ENCODE measurements at places on chromosomes 3 and 15.

DNA sequence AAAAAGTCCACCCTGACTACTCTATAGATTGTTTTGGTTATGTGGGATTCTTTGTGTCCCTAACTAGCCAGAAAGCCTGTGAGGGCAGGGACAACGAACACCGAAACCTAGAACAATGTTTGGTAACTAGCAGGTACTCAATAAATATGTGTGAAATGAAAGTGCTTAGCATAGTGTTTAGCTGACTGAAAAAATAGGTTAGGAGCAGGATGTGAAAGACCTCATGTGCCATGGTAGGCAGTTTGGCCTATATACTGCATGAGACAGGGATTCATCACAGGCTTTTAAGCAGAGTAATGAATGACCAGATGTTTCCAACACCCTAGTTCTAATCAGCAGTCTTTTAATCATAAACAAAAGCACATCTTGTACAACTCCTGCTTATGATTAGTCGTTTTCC lies 64.2 kb downstream of the MYO5A start:
- DNase-seq = no peak

DNA sequence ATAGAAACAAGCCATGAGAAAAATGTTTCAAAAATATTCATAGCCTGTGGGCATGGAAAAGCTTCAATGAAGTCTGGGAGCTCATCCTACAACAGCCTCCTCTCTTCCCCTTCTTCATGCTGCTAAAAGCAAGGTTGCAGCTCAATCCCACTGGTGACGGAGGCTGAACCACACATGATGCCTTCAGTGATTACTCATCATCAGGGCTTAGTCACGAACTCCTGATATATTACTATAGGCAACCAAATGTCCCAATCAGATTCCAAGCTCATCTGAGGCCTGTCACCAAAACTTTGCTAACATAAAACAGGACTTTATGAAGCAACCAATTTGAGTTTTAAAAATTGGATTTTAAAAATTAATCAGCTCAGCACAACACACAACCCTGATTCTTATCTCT lies 24.0 kb upstream of the SLC24A5 start:
- peak; percentile 63 for DNase-seq

GRCh38 chr3:156790156-156790555 lies 36.0 kb upstream of the LEKR1 start:
- no peak for DNase-seq

- DNase-seq = no peak
Measured at GRCh38 chr15:98412852-98413251, 235.5 kb upstream of the IGF1R start.

- no peak for DNase-seq
Measured at GRCh38 chr3:58375254-58375653, 42.6 kb downstream of the PXK start.

DNA sequence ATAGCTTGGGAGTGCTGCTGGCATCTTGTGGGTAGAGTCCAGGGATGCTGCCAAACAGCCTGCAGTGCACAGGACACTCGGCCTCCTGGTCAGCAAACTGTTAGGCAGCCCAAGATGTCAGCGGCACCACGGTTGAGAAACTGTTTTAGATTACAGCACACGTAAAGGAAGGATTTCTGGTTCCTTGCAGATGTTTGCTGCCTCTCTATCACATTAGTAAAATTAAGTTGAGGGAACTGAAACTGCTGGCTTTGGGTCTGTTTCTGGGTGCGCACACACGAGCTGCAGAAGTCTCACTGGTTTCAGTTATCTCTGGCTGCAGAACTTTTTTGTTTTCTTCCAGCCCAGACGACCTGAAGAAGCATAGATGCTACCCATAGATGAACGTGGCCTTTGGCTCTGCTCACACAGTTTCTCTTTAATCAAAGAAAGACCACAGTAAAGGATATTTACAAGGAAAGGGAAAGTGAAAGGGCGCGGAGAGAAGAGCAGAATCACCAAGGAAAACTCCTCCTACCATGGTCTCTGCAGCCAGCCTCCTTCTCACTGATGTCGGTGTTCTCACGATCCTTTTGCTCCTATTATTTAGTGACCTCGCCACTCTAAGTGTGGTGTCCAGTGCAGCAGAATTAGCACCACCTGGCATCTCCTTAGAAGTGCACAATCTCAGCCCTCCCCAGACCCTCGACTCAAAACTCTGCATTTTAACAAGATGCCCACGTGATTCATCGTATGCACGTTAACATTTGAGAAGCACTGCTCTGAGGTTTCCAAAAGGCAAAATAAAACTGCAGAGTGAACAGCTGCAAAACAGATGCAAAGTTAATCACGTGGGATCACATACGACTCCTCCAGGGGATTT lies 50.6 kb upstream of the AKAP13 start:
- DNase-seq = peak; percentile 57

- DNase-seq = no peak
Measured at GRCh38 chr3:160801386-160802118, 45.5 kb downstream of the PPM1L start.

DNA sequence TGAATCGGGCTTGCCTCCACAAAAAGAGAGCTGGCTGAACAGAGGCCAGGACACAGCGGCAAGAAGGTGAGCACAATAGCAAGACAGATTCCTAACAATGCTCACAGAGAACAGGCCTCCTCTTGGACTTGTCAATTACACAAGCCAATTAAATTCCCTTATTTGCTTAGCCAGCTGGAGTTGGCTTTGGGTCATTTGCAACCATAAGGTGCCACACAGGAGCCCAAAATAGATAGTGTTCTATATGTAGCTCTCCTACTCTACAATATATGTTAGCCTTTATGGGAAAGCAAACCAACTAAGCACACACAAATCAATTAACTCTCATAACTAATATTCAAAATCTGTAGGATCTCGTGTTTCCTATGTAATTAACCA lies 335.6 kb downstream of the FOXP1 start:
- DNase-seq = no peak

- no peak for DNase-seq
Measured at GRCh38 chr3:58274027-58274614, 31.9 kb upstream of the RPP14 start.

DNA sequence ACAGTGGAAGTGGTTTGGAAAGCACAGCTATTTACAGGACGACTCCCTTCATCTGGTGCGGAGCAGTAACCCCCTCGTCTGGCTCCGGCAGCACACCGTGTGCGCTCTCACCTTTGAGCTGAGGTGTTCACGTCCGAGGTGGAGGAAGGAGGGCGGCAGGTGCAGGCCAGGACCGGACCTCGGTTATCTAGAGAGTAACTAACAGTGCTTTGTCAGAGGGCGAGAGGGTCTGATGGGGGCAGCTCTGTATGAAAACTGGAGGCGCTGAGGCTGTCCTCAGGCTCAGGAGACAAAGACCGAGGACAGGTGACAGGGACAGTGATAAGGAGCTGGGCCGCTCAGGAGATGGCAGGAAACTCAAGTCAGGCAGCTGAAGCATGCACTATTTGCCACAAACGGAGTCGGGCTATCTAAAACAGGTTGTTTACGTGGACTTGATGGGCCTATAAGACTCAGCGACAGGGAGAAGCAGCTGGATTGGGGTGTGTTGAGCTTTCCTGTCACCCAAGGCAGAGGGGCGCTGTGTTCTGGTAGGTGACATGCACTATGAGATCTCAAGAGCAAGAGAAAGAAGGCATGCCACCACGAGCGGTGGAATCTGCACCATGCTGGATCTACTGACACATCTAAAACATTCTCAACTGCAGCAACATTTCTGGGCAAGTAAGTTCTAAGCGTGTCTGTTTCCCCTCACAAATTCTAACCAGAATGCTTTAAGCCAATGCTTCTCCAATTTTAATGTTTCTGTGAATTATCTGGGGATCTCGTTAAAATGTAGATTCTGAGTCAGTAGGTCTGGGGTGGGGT lies 155.2 kb downstream of the XXYLT1 start:
- DNase-seq = no peak

DNA sequence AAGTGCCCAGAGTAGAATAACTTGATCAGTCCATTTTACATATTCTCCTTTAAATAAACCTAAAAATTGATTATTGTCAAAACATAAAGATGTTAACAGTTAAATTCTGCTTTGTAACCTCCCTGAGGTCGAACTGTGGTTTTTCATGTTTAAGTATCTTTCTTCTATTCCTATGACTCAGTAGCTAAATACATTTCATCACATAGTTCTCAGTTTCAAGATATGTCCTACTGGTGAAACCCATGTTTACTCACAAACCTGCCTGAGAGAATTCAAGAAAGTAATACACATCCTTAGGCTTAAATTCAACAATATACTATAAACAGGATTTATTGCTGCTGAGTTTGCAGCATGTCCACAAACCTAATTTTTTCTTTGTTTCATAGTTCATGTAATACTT lies 692.9 kb downstream of the ZPLD1 start:
- DNase-seq = no peak

DNA sequence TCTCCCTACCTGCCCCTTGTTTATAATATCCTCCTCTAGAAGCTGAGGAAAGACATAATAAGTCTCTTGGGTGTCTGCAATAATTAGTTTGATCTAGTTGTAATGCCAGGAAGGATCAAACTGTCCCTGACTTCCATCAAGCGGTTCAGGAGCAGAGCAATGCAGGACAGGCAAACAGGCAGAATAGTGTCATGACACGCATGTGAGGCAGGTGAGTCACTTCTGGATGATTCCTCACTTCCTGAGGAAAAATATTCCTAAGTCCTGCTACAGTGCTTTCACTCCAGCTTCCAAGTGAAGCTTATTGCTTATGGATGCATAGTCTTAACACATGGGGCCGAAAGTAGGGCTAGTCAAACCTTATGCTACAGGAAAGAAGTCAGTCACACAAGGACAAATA lies 85.8 kb downstream of the GREM1 start:
- DNase-seq = no peak

DNA sequence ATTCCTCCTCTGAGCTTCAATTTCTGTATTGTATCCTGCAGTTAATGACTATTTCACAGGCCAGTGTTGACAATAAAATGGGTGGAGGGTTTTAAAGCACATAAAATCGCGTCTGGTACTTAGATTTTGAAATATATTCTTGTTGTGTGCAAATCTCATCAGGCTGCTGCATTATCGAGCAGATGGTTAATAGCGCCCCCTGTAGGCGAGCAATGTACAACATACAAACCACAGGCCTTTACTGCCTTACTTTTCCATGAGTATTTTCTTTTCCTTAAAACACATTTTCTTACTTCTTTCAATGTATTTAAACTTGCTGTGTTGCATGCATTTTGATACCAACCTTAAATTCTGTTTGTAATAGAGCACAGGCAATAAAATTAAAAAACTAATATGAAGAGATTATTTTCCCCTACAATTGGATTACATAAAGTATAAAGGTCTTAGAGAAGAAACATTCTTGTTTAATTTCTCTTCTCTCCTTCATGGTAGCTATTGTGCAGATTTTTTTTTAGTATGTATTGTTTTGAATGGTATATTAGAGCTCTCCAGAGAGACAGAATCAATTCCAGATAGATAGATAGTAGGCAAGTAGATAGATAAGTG lies 608.4 kb downstream of the CADM2 start:
- DNase-seq = peak; percentile 12

DNA sequence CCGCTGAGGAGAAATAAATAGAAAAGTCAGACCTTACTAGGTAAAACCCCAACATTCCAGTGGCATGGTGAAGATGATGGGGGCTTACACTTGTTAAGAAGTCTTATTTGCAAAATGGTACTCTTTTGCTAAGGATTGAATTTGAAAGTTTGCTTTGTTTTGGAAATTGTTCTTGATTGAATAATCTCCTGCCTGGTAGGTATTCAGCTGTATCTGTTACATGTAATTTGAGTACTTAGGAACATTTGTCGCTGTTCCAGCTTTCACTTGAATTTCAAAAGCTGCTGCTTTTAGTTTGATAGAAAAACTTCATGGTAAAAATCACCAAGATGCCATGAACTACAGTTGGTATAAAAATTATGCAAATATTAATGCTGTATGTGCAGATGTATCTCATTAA lies 44.6 kb downstream of the TFG start:
- DNase-seq = no peak

GRCh38 chr3:111284503-111285183 lies 213.0 kb downstream of the NECTIN3 start:
- DNase-seq = no peak

GRCh38 chr15:100230784-100231183 lies 111.0 kb downstream of the ADAMTS17 start:
- no peak for DNase-seq

GRCh38 chr3:150114273-150114672 lies 143.6 kb upstream of the PFN2 start:
- DNase-seq = no peak

GRCh38 chr15:76337059-76337695 lies 604 bp downstream of the ISL2 start:
- DNase-seq = peak; percentile 66

- DNase-seq = no peak
Measured at GRCh38 chr15:84953726-84954125, 27.9 kb upstream of the PDE8A start.

- no peak for DNase-seq
Measured at GRCh38 chr15:87675271-87675670, 581.3 kb downstream of the NTRK3 start.

DNA sequence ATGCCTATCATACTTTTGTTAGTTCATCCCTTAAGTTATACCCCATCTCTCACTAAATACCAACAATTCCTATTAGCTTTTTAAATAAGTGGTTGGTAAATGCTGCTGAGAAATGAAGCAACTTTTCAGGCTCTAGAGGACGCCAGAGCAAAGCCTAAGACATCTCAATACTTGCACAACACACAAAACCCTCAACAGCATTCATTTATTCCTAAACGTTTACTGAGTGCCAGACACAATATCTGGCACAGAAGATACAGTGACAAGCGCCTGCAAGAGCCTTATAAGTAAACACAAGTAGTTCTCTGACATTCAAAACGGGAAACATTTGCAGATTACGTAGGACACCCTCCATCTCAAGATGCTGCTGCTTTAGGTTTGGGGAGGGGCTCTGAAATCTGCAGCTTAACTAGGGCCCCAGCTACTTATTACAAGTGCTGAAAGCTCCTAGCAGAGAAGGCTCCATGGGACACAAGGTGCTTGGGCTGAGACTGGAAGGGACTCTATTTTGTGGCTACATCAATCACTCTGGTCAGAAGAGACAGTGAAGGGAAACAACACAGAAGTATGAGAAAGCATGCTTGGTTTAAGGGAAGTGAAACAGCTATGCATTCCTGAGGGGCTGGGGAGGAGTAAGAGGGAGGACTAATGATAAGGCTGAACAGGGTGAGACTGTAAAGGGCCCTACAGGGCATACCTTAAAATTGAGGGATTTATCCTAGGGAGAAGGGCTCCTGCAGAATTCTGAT lies 311.3 kb downstream of the PLCL2 start:
- DNase-seq = no peak

DNA sequence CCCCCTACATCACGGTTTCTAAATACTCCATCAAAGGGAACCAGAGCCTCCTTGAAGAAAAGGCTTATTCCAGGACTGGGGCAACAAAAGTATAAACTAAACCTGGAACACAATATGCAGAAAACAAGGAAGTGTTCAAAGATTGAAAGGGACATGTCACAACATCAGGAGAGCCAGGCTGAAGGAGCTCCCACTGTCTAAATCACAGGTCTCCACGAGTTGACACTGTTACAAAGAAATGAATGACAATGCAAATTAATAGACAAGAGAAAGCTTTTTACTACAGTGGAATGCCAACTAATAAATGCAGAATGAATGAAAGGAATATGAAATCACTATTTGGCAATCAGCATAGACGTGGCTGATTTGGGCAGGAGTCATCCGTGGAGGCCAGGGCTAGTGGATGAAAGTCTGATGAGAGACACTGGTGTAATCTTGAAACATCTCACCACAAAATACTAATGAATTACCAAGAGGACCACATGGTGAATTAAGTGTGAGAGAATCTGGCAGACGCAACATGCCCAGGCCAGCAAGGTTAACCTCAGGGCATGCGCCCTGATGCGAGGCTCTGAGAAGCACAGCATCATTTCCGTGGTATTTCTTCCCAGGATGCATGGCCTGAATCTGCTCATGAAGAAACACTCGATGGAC lies 123.8 kb upstream of the TJP1 start:
- DNase-seq = no peak

All from hepatic stellate cell (primary cell).